ENCODE measurements at places on chromosomes 12 and 14.

DNA sequence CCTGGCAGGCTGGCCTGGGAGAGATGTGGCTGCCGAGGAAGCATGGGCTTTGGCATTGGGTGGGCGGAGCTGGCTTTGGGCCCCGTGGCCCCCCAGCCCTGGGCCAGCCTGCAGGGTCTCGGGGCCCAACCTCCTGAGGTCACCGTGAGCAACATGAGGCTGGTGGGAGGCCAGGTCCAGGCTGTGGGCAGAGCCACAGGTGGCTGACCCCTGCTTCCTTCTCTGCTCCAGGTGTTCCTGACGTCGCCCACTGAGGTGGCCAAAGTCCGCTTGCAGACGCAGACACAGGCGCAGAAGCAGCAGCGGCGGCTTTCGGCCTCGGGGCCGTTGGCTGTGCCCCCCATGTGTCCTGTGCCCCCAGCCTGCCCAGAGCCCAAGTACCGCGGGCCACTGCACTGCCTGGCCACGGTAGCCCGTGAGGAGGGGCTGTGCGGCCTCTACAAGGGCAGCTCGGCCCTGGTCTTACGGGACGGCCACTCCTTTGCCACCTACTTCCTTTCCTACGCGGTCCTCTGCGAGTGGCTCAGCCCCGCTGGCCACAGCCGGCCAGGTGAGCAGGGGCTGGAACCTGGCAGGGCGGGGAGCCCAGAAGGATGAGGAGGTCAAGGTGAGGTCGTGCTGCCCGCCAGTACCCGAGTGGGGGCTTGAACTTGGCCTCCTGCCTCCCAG lies 5.5 kb downstream of the SLC25A47 start:
- DNase-seq: no peak

DNA sequence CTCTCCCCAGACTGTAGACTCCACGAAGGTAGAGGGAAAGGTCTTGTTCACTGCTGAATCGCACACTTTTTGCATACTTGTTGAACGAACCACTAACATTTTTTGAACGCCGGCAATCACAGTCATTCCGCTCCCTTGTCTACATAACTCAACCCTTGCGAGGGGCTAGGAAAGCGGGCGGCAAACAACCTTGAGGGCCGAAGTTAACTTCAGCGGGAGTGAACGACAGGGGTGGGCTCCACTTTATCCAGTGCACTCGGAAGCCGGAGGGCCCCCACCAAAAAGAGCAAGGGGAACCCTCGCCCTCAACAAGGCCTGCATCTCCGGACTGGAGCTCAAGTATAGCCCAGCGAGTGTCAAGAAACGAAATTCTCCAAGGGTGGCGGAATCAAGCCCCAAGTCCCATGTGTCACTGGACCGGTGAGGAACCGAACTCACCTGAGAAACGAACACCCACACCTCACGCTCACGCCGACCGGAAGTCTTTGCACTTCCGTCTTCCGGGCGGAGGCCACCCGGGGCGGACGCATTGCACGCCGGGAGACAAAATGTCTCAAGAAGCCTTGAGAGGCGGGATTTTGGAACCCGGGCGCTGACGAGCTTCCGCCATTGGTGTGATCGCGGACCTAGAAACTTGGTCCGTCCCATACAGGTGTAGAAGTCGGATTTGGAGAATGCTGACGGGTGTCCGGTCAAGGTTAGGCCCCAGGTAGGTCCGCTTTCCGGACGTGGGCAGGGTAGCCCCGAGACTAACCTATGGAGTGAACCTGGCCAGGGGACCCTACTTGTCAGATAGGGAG lies at the start of gene LLPH:
Gene LLPH (minus strand): TSS at position 484 of the 800 bp plus-strand sequence. CDS start 1,644 bp downstream, outside the sequence.
- DNase-seq: peak; percentile 44

DNA sequence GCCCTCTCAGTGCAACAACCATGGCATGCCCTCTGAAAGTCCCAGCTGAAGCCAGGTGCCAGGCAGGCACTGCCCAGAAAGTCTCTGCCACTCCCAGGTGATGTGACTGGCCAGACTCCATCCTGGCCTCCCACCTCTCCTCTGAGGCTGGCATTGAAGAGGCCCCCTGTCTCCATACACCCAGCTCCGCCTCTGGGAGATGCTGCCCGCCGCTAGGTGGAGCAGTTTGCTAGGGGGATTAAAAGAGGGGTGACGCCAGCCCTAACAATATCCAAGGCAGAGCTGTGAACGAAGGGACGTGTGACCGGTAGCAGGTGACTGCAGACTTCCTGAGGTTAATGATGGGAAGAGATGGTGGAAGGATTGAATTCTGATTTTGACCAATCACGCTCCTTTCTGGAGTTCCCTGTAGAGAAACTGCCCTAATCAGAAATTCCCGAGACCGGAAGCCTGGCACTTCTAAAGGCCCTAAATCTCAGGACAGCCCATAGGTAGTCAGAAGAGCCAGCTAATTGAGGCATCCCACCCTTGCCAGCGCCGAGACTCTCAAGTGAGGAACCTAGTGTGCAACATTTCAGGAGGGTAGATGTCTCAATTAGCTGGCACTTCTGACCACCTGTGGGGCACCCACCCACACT lies 8.3 kb upstream of the PLEK2 start:
- DNase-seq: no peak

- no peak for DNase-seq
Measured at GRCh38 chr14:57761800-57762199, 104.1 kb downstream of the SLC35F4 start.

GRCh38 chr14:22333422-22334274 lies 255.4 kb downstream of the DAD1 start:
- DNase-seq: peak; percentile 78

GRCh38 chr14:80536456-80536855 lies 325.2 kb upstream of the DIO2 start:
- no peak for DNase-seq

DNA sequence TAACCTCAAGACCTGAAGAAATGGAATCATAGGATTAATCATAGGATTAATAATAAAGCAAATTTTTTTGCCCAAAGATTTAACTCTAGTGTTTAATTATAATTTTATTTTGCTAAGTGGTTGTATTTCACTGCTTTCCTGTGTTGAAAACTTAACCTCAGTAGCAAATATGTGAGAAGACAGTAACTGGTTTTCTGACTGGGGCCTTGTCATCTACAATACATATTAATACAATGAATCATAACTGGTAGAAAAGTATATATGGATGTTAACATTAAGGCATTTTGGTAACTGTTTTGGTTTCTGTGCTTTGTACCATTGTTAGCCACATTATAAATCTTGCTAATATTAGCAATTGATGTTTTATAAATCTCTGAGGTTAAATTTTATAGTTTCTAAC lies 92.2 kb downstream of the ACSS3 start:
- no peak for DNase-seq

Measured in epithelial cell of proximal tubule (primary cell).